ENCODE measurements at places on chromosomes 1 and 21.

DNA sequence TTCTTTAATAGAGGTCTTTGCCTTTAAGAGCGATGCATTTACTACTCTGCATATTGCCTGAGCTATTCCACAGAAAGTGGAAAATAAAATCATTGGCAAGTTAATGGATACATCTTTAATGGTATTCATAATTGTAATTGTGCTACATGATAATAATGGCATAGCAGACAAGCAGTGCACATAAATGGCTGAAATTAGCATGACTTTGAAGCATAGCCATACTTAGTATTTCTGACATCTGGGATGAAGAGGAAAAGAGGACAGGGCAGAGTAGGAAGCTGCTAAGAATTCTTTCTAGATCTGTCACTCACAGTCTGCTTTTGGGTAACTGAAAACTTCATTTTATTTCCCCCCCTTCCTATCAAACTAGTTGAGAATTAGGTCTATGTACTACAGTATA is 195.0 kb upstream of the NRIP1 start:
- DNase-seq = no peak

DNA sequence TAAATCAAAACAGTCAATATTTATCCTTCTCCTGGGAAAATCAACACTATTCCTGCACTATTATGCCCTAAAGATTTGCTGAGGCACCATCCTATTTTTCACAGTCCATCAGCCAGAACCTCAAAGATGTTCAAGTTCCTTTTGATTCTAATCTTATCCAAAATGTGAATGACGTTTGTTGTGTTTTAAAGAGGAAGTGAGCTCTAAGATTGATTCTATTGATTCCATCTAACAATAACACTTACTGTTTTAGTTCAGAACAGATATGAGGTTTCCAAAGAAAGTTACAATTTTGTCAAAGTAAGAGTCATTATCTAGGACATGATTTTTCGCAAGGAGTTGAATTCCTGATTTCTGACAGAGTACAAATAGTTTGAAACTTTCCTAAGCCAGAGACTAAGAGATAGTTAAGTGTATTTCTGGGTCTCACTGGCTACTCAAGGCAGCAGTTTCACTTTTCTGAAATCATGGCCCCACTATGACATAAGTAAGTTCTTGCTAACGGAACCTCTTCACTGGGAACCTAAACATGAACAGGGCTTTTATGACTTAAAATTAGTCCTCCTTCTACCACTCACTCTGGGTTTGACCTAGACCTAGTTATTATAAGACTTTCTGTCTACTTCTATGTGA is 84.7 kb downstream of the LHX9 start:
- DNase-seq = no peak

DNA sequence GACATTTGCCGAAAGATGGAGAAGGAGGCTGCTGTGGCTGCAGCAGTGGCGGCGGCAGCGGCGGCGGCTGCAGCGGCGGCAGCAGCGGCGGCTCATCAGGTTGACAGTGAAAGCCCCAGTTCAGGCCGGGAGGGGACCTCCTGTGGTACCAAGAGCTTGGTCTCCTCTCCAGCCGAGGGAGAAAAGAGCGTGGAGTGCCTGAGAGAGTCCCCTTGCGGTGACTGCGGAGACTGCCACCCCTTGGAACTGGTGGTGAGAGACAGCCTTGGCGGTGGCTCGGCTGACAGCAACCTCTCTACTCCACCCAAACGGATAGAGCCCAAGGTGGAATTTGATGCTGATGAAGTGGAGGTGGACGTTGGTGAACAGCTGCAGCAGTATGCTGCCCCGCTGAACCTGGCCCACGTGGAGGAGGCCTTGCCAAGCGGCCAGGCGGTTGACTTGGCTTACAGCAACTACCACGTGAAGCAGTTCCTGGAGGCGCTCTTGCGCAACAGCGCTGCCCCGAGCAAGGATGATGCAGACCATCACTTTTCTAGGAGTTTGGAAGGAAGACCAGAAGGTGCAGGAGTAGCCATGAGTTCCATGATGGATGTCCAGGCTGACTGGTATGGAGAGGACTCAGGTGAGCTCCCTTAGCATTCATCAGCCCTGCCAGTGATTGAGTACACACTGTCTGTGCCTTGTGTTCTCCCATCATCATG is 6.3 kb downstream of the ZBTB8B start:
- DNase-seq = no peak

GRCh38 chr1:11528611-11529261 is 49.8 kb downstream of the DISP3 start:
- DNase-seq = no peak

DNA sequence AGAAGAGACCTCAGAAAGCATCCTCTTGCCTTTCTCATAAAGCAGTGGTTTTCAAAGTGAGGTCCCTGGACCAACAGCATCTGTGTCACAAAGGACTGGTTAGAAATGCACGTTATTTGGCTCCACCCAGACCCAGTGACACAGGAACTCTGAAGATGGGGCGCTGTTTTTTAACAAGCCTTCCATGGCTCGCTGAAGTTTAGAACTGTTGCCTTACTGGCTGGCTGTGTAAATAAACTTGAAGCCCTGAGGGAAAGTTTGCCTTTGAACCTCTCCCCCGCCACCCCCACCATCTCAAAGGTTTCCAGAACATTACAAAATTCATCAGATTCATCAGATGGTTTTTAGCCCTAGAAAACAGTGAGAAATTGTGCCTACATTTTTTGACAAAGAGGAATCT is 21.8 kb upstream of the IKBKE start:
- DNase-seq = no peak

DNA sequence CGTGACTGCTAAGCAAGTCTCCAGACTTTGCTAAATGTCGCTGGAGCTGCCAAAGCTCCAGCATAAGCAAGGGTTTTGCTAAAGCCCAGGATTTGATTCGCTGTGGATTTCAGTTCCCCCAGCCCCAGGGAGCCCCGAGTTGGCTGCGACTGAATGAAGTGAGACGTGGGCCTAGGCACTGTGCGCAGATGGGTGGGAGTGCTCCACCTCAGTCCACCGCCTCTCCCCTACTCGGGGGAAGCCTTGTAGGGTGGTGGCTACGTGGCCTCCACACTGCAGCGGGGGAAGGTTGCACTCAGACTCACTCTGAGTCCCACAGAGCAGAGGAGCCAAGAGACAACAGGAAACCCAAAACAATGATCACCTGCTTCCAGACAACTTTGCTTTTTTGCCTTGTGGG is 397.8 kb upstream of the VAMP3 start:
- DNase-seq = no peak

DNA sequence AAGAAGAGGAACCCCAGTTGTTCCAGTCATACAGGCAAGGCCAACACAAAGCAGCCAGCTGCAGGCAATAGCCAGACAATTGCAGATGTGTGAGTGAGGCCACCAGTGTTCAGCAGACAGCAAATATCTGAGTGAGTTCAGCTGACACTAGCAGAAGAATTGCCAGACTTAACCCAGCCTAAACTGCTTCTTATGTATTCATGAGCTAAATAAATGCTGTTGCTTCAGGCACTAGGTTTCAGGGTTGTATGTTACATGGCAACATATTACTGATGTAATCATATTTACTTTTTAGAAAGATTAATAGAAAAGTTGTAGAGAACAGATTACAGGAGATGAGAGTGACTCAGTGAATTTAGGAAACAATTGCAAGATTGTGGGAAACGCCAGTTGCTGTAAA is 129.8 kb upstream of the CHODL start:
- DNase-seq = peak; percentile 31

- no peak for DNase-seq
These were observed 35.1 kb downstream of the ARHGAP29 start for GRCh38 chr1:94202241-94202640.

DNA sequence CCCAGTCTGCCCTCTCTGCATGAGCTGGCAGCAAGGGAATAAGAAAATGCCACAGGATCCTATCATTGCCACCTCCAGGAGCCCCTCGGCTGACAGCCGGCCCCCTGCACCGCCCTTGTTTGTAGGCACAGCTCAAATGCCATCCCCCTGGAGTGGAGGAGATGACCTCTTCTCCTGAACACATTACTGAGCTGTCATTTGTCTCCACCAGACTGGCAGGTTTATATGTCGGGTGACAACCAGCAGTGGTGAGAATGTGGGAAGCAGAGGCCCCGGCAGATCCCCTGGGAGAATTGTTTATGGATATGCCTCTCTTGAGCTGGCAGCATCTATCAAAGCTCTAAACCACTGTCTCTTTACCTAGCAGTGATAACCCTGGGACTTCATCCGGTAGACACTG is 135.4 kb upstream of the FMN2 start:
- DNase-seq = no peak

GRCh38 chr1:13948888-13949391 is 249.0 kb downstream of the PRDM2 start:
- DNase-seq = peak; percentile 69

- no peak for DNase-seq
These were observed 27.4 kb downstream of the SYF2 start for GRCh38 chr1:25204797-25205480.

GRCh38 chr1:219708919-219709543 is 96.1 kb upstream of the ZC3H11B start:
- no peak for DNase-seq

DNA sequence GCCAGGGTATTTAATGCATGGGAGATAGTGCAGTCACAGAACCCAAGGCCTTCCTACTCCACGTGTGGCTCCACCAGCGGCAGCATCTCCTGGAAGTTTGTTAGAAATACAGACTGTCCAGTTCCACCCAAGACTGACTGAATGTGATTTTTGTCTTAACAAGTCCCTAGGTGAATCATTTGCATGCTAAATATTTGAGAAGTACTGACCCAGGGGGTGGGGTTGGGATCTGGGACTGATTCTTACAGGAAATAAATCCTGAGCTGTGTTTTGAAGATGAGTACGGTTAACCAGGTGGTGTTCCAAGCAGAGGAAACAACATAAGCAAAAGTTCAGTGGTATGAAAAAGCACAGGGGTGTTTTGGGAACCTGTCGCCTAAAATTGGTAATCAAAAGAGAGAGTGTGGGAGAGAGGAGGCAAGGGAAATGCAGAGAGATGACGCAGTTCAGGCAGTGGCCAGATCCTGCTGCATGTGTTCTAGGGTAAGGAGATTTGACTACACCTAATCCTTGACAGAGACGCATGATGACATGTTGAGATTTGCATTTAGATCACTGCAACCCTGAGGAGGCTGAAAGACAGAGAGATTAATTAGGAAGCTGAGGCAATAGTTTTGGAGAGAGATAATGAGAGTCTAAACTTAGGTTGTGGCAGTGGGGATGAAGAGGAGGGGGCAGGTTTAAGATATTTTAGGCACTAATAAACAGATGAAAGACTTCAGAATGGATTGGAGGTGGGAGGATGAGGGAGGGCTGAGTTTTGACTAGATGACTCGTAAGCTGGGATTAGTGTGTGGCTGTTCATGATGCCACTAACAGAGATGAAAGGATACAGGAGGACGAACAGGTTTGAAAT is 3.7 kb upstream of the ZNF326 start:
- no peak for DNase-seq

DNA sequence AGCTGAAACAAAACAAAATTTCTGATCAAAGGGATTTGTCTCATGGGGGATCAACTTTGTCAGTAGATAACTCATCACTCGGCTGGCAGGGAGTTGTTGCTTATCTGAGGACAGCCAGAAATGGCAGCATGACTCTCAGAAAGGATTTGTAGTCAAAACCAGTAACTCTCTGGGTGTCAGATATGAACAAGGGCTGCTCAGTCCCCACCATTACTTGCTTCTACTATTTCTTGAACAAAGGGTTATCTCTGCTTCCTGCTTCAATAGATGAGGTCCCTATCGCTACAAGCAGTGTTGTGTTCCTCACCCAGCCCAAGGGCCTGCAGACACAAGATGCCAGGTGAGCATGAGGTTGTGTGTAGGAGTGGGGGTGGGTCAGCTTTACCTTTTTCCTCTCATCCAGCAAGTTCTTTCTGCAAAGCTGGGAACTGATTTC is 116.2 kb downstream of the PTBP2 start:
- DNase-seq = no peak

DNA sequence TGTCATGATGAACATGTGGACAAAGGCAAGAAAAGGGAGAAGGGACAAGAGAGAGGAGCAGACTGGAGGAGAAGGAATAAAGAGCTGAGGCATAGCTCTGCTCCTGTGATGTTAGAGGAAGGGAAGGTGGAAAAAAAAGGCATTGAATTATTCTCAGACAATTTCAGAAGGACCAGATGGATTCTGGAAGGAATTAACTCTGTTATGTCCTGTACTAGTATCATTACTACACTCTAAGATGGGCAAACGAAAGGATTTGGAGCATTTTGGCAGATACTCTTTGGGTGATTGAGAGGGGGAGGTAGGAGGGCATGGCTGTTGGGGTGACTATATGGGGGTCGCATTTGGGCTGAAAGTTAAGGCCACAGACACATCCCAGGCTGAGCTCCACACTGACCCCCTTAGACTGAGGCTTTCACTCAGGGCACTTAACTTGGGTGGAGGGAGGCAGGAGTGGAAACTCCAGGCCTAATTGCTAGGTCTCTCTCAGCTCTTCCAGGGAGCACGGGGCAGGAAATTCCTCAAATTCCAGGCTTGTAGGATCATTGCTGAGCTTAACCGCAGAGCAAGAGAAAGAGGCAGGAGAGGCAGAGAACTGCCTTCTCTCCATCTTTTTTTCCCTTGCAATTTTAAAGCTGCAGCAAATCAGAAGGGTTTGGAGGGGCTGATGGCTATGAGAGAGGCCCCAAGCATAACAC is 25.9 kb downstream of the KIRREL1 start:
- peak; percentile 91 for DNase-seq

DNA sequence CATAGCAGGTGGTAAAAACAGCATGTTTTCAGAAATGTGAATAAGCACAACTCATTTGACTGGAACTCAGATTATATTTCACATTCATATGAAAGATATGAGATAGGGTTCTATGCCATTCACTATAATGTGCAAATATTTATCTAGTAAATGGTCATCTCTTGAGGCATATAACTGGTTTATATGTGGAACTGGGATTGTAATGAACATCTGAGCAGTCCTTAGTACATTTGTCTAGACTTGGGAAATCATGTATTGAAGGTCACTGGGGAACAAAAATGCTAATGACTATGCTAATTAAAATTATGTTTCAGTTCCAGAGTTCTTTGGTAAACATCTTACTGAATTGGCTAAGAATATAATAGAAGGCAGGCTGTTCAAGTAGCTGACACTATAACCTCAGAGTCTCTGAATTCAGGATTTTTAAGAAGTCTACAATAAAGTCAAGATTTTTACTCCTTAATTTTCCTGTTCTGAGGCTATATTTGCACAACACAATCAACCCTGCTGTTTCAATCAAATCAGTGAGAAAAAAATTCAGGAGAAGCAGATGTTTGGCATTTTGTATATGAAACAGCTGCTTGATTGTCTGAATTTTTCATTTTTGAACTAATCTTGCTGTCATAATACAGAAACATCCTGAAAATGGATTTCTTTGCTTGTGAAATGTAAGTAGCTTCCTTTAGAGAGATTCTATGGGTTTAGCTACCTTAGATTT is 244.8 kb upstream of the RGS18 start:
- DNase-seq = no peak

- DNase-seq = no peak
These were observed 21.8 kb upstream of the TMPRSS2 start for GRCh38 chr21:41529769-41530168.

DNA sequence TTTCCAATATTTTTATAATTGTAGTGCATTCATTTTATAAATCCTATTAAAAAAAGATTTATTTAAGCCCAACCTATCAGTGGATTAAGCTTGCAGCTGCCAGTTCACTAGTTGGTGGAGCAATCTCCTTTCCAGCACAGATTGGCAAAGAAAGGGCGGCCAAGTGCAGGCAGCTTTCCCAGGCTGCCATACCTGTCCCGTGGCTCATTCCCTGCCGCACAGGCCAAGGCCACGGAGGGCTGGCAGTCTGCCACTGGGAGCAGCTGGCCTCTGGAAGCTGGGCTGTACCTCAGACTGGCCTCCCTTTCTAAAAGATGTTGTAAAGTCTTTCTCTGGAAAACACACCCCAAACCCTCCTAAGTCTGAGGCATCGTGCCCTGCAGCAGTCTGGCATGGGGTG is 74.2 kb downstream of the SIM2 start:
- DNase-seq = peak; percentile 73

GRCh38 chr1:56591909-56592308 is 12.5 kb upstream of the PLPP3 start:
- no peak for DNase-seq
